Cortex of kidney (tissue), 1 donor: ENCODE measurements at places on chromosomes 13 and 19.

GRCh38 chr13:107102676-107103075 lies 534.7 kb upstream of the ARGLU1 start:
- no peak for DNase-seq

GRCh38 chr19:47039239-47039874 lies 9.1 kb downstream of the TMEM160 start:
- DNase-seq = no peak

GRCh38 chr13:33869005-33869404 lies 51.1 kb downstream of the RFC3 start:
- DNase-seq = no peak

DNA sequence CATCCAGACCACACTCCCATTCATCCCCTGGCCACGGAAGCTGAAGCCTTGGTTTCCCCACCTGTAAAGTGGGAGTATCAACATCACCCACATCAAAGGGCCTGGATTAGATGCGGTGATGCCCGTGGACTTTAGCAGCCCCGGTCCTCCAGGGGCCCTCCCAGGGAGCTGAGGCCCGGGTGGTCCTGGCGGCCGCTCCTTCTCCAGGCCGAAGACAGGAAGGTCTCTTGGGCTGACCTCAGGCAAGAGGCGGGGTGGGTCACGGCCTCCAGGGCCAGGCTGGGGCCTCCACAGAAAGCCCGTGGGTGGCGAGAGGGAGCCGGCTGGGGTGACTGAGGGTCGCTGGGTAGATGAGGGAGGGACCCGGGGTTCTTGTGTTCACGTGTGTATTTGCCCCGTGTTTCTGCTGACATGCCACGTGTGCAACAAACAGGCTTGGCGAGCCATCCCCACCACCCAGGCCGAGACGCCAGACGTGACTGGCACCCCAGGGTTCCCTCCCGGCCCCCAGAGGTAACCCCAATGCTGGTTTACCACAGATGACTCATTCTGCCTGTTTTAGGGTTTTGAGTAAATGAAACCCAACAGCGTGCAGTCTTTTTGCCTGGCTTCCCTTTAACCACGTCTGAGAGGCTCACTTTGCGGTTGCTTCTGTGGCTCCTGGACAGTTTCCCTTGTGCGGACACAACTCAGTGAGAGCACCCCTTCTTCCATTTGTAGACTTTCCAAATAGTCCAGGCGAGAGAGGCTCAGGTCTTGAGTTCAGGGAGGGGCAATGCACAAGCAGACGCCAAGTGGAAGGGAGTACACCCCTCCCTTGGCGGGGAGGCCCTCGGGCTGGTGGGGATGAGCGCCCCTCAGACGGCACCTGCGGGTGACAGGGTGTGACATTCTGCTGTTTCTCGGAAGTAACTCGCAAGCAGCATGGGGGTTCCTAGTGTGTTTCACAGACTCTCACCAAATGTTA lies 42.9 kb downstream of the C13orf46 start:
- DNase-seq = no peak

DNA sequence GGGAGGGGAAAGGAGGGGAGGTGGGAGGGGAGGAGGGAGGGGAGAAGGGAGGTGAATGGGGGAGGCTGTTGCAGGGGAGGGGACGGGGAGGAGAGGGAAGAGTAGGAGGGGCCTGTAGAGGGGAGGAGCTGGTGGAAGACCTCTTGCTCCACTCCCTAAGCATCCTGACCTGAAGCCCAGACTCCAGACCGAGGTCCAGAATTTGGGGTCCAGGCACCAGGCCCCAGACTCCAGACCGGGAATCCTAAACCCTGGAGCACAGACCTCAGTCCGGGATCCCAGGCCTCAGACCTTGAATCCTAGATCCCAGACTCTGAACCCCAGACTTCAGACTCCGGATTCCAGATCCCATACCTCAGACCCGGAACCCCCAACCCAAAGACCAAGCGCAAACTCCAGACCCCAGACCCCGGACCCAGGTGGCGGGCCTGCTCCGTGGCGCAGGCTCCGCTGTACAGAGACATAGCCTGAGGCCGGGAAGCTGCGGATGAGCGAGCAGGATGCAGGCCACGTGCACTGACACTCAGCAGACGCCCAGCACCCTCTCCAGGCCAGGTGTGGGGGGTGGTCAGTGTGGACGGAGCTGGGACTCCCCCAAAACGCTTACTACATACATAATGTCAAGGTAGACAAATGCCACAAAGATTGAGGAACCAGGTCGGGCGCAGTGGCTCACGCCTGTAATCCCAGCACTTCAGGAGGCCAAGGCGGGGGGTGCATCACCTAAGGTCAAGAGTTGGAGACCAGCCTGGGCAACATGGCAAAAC lies 710 bp upstream of the BTBD2 start:
- no peak for DNase-seq

DNA sequence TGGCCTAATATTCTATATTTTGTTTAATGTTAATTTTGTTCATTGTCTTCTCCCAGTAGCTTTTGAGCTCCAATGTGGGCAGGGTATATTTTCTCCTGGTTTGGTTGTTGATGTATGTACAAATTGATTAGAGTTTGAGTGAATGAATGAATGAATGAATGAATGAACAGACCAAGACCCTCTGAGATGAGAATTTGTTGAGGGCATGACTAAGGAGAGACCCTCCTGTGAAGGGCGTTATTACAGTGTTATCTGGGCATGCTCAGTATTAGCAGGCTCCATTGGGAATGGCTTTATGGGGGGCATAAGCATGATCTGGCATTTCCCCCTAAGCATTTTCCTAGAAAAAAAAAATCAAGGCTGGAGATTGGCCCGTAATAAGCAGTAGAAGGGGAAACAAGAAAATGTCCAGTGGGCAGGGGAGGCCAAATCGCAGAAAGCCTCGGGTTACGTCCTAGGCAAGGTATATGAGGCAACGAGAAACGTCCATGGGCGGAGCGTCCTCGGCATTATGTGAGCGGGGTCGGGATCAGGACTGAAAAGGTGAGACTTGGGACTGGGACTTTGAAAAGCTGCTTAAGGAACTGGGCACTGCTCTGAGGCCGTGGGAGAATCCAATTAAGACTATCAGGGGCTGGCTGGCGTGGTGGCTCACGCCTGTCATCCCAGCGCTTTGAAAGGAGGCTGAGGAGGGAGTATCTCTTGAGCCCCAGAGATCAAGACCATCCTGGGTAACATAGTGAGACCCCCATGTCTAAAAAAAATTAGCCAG lies 904 bp upstream of the ARHGAP33 start:
- DNase-seq = no peak

- no peak for DNase-seq
Measured at GRCh38 chr13:44769686-44770085, 193.6 kb upstream of the TSC22D1 start.

- DNase-seq = no peak
Measured at GRCh38 chr19:49534632-49535385, 7.0 kb downstream of the RCN3 start.

DNA sequence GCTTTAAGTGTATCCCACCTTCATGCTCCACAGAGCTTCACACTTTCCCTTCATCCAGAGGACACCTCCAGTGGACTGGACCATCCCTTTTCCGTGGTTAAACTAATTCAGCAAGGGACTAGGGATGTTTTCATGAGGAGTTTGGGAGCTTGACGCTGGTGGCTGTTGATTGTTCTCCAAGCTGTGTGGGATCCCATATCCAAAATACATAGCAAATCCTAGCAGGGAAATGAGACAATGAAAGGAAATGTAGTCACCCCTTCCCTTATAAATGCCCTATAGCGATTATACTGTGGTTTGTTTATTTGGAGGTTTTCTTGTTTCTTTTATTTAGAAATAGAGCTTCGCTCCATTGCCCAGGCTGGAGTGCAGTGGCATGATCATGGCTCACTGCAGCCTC lies 31.6 kb upstream of the DPRX start:
- no peak for DNase-seq

DNA sequence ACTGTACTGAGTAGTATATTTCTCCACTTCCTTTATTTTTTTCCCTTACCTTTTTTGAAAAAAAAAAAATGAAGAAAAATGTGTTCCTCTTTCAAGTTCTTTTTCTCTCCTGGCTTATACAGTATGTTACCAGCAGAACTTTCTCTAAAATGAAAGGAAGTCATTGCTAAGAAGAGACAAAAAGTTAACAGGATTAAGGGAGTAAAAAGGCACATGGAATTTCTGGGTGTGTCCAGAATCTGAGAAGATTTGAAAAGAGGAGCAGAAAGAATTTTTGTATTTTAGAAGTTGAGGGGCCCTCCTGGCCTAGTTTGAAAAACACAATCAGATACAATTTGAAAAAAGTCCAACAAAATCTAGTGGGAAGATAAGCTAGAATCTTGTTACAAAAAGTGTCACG lies 21.0 kb upstream of the TRIM13 start:
- DNase-seq = no peak

GRCh38 chr19:2495130-2495641 lies 19.3 kb downstream of the GADD45B start:
- no peak for DNase-seq

DNA sequence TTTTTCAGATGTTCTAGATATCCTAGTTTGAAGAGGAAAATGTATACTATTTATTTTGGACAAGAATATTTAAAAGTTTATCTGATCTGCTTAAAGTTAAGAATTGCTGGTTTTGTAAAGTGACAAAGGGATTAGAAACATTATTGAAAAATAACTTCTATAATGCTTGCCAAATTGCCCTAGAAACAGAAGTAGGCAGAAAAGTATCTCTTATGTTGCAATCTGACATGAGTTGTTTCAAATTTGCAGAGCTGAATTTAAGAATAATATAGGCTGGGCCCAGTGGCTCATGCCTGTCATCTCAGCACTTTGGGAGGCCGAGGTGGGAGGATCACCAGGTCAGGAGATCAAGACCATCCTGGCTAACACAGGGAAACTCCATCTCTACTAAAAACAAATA lies 777.1 kb downstream of the LIG4 start:
- no peak for DNase-seq

GRCh38 chr19:48844472-48844871 lies 8.2 kb upstream of the HSD17B14 start:
- DNase-seq = no peak

- no peak for DNase-seq
Measured at GRCh38 chr19:1265615-1266128, 3.5 kb upstream of the CIRBP start.

GRCh38 chr13:47044842-47045241 lies 148.0 kb upstream of the HTR2A start:
- no peak for DNase-seq

DNA sequence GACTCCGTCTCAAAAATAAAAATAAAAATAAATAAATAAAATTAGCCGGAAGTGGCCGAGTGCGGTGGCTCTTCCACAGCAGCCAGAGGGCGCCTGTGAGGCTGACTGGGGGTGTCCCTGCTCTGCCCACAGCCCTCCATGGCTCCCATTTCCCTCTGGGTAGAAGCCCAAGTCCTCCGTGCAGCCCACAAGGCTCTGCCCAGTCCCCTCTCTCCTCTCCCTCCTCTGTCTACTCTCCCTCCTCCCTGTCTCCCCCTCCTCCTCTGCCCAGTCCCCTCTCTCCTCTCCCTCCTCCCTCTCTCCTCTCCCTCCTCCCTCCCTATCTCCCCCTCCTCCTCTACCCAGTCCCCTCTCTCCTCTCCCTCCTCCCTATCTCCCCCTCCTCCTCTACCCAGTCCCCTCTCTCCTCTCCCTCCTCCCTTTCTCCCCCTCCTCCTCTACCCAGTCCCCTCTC lies 20.4 kb downstream of the MISP start:
- DNase-seq = no peak

GRCh38 chr13:79060216-79060615 lies 345.8 kb downstream of the RBM26 start:
- DNase-seq = no peak

GRCh38 chr13:23921451-23921888 lies 24.2 kb upstream of the C1QTNF9B start:
- no peak for DNase-seq

GRCh38 chr13:28655561-28655960 lies 3.4 kb upstream of the POMP start:
- no peak for DNase-seq

- no peak for DNase-seq
Measured at GRCh38 chr13:27790523-27790922, 1.8 kb upstream of the GSX1 start.

DNA sequence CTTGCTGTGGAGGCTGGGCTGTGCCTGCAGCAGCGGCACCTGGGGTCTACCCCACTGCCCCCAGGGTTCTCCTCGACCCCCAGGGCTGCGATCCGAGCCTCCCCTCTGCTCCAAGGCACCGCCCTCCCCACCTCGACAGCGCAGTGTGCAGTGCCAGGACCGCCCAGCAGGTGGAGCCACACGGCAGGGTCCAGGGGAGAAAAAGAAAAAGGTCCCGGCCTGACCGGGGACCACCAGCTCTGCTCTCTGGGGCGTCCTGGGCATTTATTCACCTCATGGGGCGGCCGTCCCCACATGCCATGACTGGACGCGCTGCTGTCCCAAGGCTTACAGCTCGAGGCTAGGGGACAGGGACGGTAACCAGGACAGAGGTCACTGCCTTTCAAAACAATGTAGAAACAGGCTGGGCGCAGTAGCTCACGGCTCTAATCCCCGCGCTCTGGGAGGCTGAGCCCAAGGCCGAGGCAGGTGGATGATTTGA lies 10.6 kb downstream of the REXO1 start:
- DNase-seq = no peak

GRCh38 chr19:7832009-7832408 lies 2.0 kb downstream of the EVI5L start:
- DNase-seq = no peak

- no peak for DNase-seq
Measured at GRCh38 chr19:10797541-10798256, 38.3 kb downstream of the TMED1 start.
